ENCODE measurements at places on chromosomes 16 and 17.

DNA sequence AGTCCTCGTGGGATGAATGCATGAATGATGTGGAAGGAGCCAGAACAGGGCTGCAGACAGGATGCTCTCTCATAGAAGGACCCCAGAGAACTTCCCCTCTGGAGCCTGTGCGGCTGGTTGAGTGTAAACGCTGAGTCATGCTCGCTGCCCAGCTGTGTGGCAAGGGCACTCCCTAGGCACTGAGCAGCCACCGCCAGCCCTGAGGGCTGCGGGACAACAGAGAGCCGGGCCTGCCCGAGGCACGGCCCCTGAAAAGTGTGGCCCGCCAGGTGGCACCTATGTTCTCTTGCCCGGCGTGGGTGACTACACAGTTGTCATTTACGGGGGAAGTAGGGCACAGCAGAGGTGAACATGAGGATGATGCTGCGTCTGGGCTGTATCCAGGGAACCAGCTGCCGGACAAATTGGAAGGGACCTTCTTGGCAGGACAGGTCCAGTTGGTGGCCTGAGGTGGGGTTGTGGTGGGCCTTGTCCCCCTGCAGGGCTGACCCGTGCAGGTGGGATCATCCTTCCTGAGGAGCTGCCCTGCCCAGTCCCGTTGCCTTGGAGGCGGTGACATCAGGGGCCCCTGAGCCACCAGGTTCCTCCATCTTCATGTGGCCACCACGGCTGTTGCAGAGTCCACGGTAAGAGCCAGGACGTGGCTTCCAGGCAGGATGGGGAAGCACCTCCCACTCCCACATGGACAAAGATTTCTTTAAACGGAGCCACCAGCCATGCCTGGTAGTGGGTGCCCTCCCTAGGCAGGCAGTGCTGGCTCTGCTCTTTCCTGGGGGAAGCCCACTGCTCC lies 94.8 kb upstream of the CBX4 start:
- peaks cover 17% of the 10 kb centered on the region for H3K27me3 ChIP-seq
- H3K36me3 ChIP-seq = no peaks in the 10 kb centered on the region
- H3K4me1 ChIP-seq = peaks cover 61% of the 10 kb centered on the region
- DNase-seq = peak; percentile 22

- peaks cover 14% of the 10 kb centered on the region for H3K4me1 ChIP-seq
- H3K27me3 ChIP-seq = no peaks in the 10 kb centered on the region
- H3K36me3 ChIP-seq = peaks cover 2% of the 10 kb centered on the region
- no peak overlapping the region for H3K4me3 ChIP-seq
These were observed 4.5 kb upstream of the BRCA1 start for GRCh38 chr17:43129671-43130010.

GRCh38 chr17:7750321-7750821 lies 32.8 kb downstream of the DNAH2 start:
- H3K36me3 ChIP-seq = no peaks in the 10 kb centered on the region
- H3K4me1 ChIP-seq = no peaks in the 10 kb centered on the region
- no peak overlapping the region for H3K4me3 ChIP-seq
- no peak for DNase-seq
- no peak overlapping the region for H3K27ac ChIP-seq

- no peak overlapping the region for H3K27ac ChIP-seq
- no peaks in the 10 kb centered on the region for H3K36me3 ChIP-seq
- DNase-seq = no peak
- no peaks in the 10 kb centered on the region for H3K4me1 ChIP-seq
These were observed 30.3 kb upstream of the VAT1L start for GRCh38 chr16:77758046-77758445.

- H3K27me3 ChIP-seq = no peaks in the 10 kb centered on the region
- H3K36me3 ChIP-seq = no peaks in the 10 kb centered on the region
- H3K4me3 ChIP-seq = no peak overlapping the region
- no peak for DNase-seq
- H3K4me1 ChIP-seq = no peaks in the 10 kb centered on the region
These were observed 50.5 kb upstream of the SALL1 start for GRCh38 chr16:51201604-51202003.

GRCh38 chr16:66405057-66405783 lies 21.9 kb upstream of the BEAN1 start:
- no peak overlapping the region for H3K4me3 ChIP-seq
- peaks cover 12% of the 10 kb centered on the region for H3K4me1 ChIP-seq
- no peak for DNase-seq
- no peaks in the 10 kb centered on the region for H3K36me3 ChIP-seq

Measured in natural killer cell (primary cell).